ENCODE measurements at places on chromosomes 12 and 14. TPM values are rescaled to one million over a fixed set of nuclear protein-coding genes. Genes with fewer than 3 reads are reported as not detected.

- no peak for DNase-seq
These were observed 336.5 kb downstream of the FSCB start for GRCh38 chr14:44170556-44170955.

DNA sequence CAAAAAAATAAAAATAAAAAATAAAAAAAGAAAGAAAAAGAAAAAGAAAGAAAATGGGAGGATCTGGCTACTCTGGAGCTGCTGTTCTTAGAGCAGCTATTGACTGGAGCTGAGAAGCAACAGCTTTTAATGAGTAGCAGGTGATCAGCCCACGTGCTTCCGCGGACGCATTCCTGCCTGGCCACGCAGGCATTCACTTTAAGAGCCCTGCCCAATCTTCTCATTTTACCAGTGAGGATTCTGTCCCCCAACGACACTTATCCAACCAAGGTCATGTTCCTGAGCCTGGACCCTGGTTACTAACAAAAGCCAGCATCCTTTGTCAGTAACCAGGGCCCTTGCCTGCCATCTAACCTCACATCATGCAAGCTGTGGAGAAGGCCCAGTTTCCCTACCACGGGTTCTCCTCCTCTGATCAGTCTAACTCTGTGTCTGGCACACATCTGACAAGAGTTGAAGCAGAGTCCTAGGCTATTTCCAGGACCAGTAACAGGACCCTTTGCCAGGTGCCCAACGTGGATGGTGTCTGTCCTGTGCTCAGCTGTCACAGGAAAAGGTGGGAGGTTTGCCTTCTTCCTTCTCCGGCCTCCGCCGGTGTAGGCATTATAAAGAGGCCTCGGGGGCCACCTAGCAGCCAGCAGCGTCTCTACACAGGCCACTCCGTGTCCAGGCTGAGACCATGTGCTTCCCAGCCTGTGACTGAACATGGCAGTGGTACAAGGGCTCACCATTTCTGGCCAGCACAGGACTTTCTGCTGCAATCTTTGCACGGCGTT is 60.9 kb upstream of the GPATCH2L start:
- no peak for DNase-seq

The CLEC7A gene
- not detected for polyA plus RNA-seq

The SMOC1 gene
- polyA plus RNA-seq: not detected

- peak; percentile 34 for DNase-seq
These were observed 72.4 kb downstream of the TTC9 start for GRCh38 chr14:70714055-70714550.

DNA sequence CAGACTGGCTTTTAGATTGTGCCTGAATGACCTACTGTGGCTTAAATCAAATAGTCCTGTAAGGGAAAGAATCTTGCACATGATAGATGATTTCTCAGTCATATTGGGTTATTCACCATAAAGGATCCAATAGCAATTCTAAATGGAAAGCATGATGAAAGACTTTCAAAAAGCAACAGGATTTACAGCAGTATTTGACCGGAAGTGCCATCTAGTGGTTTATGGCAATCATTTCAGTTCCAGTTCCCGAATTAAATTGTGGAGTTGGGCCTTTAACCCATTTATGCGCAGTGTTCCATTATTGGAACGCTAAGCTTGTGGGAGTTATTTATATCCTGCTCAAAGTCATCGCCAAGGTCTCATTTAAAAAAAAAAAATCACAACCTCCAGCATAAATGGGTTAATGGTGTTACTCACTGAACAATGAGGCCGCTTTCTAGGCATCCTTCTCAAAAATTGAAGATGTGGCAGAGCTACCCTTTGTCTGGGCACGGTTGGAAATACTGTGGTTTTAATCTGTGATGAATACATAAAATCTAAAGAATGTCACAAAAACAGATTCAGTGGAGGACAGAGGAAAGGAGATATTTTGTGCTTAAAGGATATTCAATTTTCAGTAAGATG is 60.8 kb upstream of the REP15 start:
- no peak for DNase-seq

The CMA1 gene
- polyA plus RNA-seq: not detected

- DNase-seq: no peak
These were observed 82.5 kb downstream of the HECTD4 start for GRCh38 chr12:112299704-112300103.

The ADCK1 gene
- polyA plus RNA-seq: 6.6 TPM

The CCDC88C gene
- 44.9 TPM for polyA plus RNA-seq

GRCh38 chr12:77686760-77687159 is 143.9 kb upstream of the NAV3 start:
- no peak for DNase-seq

DNA sequence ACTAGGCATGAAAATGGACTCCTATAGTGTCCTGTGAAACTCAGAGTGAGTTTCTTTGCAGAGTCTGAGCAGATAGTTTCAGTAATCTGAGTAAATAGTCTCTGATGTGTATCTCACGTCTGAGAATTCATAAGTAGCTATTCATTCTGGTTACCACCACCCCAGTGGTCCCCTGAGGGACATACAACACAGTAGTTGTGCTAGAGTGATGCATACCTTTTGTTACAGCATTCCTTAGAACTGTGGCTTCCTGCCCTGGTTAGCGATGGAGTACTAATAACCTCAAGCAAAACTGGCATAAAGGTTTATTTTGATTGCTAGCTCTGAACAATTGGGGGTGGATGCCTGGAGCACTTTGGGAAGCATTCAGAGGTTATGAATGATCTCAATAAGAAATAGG is 114.7 kb downstream of the DAAM1 start:
- no peak for DNase-seq
